ENCODE measurements at places on chromosomes 6 and 20.
A peak's percentile ranks its signal among the peaks of the same experiment; 100 is the strongest.

DNA sequence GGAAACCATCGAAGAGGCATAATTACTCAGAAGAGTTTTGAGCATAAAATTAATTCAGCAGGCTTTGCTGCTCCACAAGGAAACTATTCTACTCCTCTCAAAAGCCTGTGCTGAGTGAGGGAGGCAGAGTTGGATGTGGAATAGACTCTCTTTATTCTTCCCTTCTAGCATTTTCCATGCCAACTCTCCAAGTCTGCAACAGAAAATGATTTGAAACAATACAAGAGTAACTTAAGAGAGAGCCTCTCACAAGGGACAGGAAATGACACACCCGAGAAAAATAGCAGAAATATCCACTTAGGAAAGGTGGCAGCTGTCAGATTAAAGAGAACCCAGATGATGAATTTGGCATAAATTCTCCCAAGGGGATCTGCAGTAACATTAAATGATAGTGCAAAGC is 26.3 kb upstream of the LAMP5 start:
- no peak for DNase-seq

DNA sequence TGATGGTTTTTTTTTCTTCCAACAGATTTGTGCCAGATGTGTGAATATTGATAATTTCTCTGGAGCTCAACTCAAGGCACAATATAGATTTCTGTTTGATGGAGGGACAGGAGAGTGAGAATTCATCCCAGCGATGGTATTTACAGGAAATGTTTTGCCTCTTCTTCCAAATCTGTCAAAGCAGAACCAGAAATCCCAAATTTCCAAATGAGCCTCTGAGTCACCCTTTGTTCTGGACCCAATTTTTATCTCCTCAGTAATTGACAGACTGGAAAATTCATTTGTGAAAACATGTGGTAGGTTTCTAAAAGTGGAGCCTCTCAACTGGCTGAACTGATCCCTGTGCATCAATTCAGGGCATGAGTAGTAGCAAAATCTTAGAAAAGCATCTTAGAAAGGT is 223.2 kb upstream of the TSHZ2 start:
- DNase-seq: no peak

GRCh38 chr6:145087034-145087433 is 648.3 kb downstream of the EPM2A start:
- no peak for DNase-seq

DNA sequence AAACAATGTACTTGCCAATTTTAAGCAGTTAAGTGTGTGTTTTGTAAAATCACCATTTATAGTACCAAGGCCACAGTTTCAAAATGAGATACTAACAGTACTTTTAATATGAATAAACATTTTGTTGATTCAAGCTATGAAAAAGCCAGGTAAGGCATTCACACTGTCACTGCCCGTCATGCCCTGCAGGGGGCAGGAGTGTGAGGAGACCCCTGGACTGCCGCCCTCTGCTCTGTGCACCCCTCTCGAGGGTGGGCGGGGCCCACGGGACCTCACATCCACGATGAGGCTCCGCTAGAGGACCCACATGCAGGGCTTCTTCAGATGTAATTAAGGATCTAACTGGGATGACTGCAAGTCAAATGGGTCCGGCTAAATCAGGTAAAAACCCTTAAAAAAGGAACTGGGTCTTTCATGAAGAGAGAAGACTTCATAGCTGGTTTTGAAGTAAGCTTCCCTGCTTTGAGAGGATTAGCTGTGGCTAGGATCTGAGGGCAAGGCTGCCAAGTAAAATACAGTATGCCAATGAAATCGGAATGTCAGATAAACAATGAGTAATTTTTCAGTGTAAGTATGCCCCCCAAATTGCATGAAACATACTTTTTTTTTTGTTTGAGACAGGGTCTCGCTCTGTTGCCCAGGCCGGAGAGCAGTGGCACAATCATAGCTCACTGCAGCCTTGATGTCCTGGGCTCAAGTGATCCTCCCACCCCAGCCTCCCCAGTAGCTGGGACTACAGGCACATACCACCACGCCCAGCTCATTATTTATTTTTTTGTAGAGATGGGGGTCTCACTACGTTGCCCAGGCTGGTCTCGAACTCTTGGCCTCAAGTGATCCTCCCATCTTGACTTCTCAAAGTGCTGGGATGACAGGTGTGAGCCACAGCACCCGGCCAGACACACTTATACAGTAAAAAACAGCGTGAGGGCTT is 18.7 kb downstream of the DIDO1 start:
- DNase-seq: peak; percentile 12

DNA sequence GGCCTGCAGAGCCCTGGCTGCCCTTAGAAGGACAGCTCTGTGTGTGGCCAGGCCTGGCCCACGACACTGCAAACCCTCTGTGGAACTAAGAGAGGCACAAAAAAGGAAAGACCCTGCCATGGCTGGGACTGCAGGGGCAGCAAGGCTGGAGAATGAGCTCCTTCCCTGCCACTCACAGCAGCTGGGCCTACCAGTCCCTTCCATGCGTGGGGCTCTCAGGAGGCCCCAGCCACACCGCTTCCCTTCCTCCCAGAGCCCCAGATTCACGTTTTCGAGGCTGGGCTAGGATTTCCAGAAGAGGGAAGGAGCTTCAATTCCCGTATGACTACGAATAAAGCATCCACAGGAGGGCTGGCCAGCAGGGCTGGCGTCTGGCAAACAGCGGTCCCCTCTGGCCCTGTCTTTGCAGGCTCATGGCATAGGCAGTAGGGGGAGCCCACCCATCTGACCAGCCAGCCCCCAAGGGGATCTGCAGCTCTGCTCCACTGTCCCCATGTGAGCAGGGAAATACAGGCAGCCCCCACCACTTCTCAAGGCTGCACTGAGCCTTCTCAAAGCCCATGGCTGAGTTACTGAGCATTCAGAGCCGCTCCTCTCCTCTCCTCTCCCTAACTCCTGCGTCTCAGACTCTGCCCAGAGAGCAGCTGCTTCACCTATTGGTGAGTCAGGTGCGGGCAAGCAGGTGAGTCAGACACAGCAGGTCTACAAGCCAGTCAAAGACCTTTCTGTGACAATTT is 53.1 kb downstream of the NINL start:
- no peak for DNase-seq

GRCh38 chr6:76694795-76695194 is 622.3 kb upstream of the IMPG1 start:
- DNase-seq: no peak

GRCh38 chr6:32818867-32819266 is 2.1 kb upstream of the HLA-DOB start:
- DNase-seq: no peak

DNA sequence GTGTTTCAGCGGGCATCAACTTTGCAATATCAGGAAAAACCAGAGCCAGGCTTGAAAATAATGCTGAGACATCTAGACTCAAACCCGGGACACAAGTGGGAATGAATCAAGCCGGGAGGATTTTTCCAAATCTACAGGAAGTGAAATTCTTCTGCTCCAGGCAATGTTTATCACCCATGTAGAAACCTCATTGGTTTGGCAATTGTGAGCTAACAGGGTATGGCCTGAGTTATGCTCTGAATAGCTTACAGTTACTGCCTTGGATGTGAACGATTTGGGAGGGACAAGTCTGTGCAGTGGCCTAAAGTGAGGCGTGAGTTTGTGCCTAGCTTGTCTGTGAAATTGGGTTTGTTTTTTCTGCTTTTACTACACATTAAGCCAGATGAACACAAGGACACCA is 87.4 kb downstream of the PCSK2 start:
- DNase-seq: no peak

DNA sequence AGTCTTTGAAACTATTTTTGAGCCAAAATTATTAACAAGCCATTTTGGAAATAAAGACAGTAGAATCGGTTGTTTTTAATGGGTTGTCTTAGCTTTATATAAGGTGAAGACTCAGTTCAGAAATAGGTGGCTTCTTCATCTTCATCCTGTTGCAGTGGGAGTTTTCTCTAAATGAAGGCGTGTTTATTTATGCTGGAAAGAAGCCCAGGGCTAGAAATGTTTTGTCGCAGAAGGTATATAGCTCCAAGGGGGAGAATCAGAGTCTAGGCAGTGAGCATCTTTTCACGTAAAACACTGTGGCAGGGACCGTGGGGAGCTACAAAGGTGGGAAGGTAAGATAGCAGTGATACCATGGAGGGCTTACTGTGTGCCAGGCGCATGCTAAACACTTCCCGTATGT is 34.3 kb downstream of the FARS2 start:
- no peak for DNase-seq

- DNase-seq: no peak
Observed at GRCh38 chr20:59925899-59926298, 7.5 kb downstream of the SYCP2 start.

DNA sequence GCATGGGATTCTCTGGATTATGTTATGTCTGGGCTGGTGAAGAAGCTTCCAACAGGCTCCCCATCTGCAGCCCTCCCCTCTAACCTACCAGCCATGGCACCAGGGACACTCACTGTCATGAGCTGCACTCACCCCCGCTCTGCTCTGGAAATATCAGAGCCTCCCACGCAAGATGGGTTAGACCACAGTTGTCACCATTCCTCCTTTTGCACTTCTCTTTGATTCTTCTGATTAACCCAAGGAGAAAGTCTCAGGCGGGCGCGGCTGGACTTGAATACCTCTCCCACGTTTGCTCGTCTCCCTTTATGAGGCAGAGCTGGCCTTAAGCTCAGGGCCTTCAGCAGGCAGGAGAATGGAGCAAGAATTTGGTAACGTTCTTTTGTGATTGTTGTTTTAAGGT is 128.1 kb downstream of the CEBPB start:
- no peak for DNase-seq

DNA sequence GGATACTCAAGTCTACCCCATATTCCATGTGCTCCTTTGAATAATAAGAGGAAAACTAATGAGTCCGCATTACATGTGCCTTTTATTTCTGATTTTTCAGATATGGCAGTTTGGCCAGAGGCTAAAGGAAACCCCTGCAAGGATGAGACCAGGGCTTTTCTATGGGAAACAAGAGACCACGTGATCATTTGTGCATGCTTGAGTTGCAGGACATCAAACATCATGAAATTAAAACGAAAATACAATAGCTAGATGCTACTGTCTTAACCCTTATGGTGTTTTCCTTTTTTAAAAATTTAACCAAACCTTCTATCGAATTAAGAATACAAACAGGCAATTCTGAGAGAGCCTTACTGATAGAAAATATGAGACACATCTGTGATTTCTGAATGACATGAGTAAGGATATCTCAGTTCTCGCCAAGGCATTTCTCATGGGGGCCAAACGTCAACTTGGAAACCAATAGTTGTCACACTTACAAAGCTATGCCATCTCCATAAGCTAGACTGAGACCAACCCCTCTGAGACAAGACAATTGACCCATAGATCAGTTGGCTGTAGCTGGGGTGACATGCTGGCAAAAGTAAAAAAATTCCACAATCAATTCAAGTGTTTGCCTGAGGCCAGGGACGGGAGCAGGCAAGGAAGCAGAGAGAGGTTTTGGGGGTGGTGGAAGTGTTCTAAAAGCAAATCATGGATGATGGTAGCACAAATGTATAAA is 52.8 kb downstream of the RIPOR2 start:
- no peak for DNase-seq

- DNase-seq: no peak
Observed at GRCh38 chr6:10163203-10163962, 251.5 kb downstream of the TFAP2A start.

DNA sequence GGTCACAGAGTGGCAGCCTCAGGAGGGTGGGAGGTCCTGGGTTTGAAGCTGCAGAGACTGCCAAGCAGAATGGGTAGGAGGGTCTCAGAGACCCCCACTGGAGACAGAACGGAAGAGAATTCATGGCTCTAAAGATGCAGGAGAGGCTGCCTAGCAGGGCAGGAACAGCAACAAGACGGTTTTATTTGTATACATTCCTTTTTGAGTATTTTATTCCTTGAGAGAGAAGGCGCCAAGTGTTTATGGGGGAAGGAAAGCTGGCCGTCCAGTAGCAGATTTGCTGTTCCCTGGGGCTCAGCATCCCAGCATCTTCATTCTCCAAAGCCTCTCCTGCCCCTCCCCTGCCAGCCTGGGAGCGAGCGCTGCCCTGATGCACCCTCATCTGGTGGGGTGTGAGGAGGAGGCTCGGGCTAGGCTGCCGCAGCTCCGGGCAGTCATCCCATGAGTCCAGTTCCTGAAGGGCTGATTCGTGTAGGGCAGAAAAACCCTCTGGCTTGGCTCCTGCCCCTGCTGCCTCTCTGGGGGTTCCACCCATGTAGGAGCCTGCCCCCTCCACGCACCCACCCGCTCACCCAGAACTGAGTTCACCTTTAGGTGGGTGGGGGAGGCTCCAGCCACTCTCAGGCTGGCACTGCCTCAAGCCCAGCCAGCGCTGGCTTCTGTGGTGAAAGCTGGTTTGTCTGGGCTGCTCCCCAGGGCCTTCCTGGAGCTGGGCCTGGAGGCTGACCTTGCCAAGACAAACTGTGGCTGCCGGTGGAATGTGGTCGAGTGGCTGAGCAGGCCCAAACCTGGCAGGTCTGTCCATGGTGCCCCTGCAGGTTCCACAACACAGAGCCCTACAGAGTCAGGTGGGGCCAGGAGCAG is 32.4 kb downstream of the CPXM1 start:
- DNase-seq: no peak

DNA sequence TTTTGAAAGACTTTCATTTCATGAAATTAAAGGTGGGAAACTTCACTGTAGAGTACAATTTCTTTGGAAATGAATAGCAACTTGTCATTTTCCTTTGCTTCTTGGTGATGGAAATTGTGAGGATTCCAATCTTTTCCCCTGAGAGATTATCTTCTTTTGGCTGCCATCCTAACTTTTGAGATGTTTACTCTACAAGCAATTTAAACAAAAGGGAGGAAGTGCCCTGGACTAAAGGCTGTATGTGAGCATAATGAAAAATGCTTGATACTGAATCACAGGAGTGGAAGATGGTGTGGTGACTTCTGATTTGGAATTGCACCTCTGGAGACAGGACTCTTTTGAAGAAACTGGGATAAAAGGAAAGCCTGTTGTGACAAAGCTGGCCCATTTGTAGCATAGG is 43.1 kb upstream of the JAG1 start:
- no peak for DNase-seq
